ENCODE measurements at places on chromosomes 5 and 9. TPM values are rescaled to one million over a fixed set of nuclear protein-coding genes. Genes with fewer than 3 reads are reported as not detected.

Gene CDH18
- total RNA-seq, result not detected

Gene GHR
- total RNA-seq, result not detected

Gene MRPL36
- 84.7 TPM for total RNA-seq

Gene PCDHB10
- total RNA-seq, result not detected

Gene AHRR
- total RNA-seq, result 64.0 TPM

- no peak overlapping the region for H3K4me3 ChIP-seq
- H3K4me1 ChIP-seq, result no peaks in the 10 kb centered on the region
- H3K27me3 ChIP-seq, result no peaks in the 10 kb centered on the region
- H3K36me3 ChIP-seq, result no peaks in the 10 kb centered on the region
- DNase-seq, result no peak
Observed at GRCh38 chr5:168159425-168159824, 132.0 kb upstream of the WWC1 start.

GRCh38 chr5:52481201-52481600 lies 306.5 kb upstream of the ITGA1 start:
- H3K27ac ChIP-seq, result no peak overlapping the region
- DNase-seq, result no peak
- no peak overlapping the region for H3K4me3 ChIP-seq

DNA sequence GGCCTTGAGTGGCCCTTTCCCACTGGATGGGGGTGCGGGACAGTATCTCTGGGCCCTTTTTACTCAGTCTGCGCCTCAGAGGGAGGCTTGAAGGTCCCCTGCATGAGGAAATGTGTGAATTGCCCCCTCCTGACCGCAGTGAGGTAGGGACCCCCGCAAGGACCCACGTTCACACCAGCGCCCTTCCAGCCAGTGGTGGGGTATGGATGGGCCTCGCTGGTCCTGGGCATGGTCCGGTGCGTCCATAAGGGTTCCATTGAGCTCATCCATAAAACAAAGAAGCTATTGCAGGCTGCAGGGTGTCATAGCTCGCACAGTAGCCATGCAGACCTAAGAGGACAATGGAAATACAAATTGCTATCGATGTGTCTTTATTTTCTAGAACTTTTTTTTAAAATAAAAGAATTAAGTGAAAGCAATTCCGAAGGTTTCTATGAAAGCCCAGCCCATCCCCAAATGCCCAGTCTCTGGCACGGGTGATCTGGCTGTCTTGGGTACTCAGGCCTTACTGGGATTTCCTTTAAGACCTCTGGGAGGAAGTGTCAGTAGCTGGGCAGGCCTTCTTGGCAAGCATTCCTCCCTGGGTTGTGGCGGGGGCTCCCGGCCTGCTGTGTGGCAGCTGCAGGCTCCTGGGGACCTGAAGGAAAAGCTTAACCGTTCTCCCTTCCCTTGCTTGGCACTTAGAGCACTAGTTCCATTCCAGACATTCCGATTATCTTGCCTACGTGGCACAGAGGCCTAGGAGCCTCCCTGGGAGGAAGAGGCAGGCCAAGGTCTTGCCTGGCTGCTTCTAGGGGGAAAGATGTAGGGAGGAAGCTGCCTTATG lies 1.5 kb upstream of the SEMA5A start:
- no peaks in the 10 kb centered on the region for H3K4me1 ChIP-seq
- DNase-seq, result no peak
- H3K36me3 ChIP-seq, result no peaks in the 10 kb centered on the region
- H3K27ac ChIP-seq, result no peak overlapping the region

GRCh38 chr5:65952259-65952658 lies 25.9 kb downstream of the ERBIN start:
- peaks cover 11% of the 10 kb centered on the region for H3K36me3 ChIP-seq
- no peak for DNase-seq
- H3K27ac ChIP-seq, result no peak overlapping the region

GRCh38 chr5:65105301-65105700 lies 336.6 kb downstream of the CWC27 start:
- H3K27me3 ChIP-seq, result peaks cover 21% of the 10 kb centered on the region
- no peak overlapping the region for H3K27ac ChIP-seq
- no peak overlapping the region for H3K4me3 ChIP-seq
- DNase-seq, result no peak
- H3K4me1 ChIP-seq, result peaks cover 34% of the 10 kb centered on the region

- no peaks in the 10 kb centered on the region for H3K4me1 ChIP-seq
- no peaks in the 10 kb centered on the region for H3K36me3 ChIP-seq
- no peak overlapping the region for H3K27ac ChIP-seq
Observed at GRCh38 chr5:83294246-83294645, 177.3 kb upstream of the VCAN start.

- peaks cover 43% of the 10 kb centered on the region for H3K4me1 ChIP-seq
Observed at GRCh38 chr9:114484854-114485443, 20.3 kb downstream of the WHRN start.

DNA sequence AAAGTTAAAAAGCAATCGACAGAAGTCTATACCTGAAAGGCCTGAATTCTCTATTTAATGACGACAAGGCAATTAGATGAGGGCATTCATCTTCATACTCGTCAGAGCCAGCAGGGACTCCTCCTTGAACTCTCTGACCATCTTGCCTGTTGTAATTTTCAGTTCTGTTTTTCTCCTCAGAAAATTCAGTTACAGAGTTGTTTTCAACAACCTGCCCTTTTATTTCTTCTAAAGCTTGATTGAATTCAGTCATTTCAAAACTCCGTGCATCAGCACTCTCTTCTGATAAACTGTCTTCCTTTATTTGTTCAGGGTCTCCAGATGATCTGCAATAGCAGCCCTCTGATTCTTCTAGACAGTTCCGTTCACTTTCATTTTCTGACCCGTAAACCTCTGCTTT lies 15.6 kb downstream of the RIOK2 start:
- peak overlapping the region; percentile 82 for H3K27ac ChIP-seq
- H3K4me3 ChIP-seq, result peak overlapping the region; percentile 43
- H3K4me1 ChIP-seq, result peaks cover 22% of the 10 kb centered on the region
- DNase-seq, result no peak
- H3K27me3 ChIP-seq, result no peaks in the 10 kb centered on the region

- H3K27ac ChIP-seq, result no peak overlapping the region
- no peak overlapping the region for H3K4me3 ChIP-seq
- H3K27me3 ChIP-seq, result peaks cover 55% of the 10 kb centered on the region
- no peaks in the 10 kb centered on the region for H3K4me1 ChIP-seq
Observed at GRCh38 chr5:136194576-136194975, 1.6 kb upstream of the SMIM32 start.

DNA sequence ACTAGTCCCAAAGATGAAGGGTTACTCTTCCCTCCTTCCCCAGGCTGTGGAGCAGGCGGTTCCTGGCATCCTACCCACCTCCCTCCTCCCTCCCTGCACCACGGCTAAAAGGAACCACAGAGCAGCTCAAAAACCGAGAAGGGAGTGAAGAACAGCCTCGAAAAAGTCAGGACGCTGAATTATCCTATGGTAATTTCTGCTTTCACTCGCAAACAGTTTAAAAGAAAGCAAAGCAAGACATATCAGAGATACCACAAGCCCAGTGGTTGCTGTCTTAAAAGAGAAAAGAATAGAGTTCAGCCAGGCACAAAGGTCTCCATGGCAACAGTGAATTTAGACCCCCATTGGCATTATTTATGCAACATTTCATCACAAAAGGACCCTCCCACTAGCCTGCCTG lies 315.4 kb downstream of the CTNND2 start:
- no peak for DNase-seq
- no peaks in the 10 kb centered on the region for H3K36me3 ChIP-seq
- H3K4me3 ChIP-seq, result no peak overlapping the region
- no peak overlapping the region for H3K27ac ChIP-seq
- no peaks in the 10 kb centered on the region for H3K4me1 ChIP-seq

DNA sequence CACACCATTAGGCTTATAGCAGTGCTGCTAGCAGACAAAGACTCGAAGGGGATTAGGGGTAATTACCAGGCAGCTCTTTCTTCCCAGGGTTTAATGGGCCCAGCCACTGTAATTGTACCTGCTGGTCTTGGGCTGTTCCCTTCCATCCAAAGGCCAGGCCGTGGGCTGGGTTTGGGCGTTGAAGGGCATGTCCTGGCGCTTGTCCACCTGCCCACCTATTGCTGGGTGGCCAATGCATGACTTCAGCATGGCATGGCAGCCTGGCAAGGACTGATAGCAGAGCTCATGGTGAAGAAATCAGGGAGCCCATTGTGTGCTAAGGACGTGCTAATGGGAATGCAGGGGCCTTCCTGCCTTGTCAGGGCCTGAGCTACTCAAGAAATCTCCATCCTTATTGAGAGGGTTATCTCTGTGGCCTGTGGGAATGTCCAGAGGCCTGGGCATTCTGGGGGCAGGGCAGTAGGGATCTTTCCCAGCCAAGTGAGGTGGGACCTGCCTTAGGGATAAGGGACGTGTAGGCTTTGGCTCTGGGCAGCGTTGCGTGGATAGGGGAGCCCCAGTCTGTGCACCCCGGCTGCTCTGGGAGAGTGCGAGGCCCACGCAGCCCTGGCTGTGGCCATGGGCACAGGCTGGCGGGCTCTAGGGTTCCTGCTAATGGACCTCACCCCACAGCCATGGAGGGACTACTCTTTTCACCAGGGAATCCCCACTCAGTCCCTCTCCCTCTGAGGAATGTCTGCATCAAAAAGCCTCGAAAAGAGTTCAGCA lies 116.1 kb upstream of the PITX1 start:
- H3K27me3 ChIP-seq, result peaks cover 10% of the 10 kb centered on the region
- DNase-seq, result no peak
- no peak overlapping the region for H3K27ac ChIP-seq
- no peaks in the 10 kb centered on the region for H3K36me3 ChIP-seq

DNA sequence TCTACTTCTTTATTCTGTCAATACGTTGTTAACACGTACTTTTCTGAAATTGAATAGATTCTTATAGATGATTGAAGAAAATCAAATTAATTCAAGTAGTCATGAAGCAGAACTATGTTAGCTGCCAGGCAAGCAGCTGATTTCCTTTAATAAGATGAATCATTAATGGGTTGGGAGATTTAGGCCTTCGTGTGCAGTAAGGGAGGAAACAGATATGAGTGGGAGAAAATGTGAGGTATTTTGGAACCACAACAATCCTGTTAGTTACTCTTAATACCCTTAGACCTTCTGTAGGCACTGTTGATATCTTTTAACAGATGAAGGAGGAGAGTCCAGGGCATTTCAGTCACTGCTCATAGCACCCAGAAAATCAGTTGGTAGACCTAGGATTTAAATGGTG lies 121.0 kb downstream of the AOPEP start:
- peaks cover 15% of the 10 kb centered on the region for H3K4me1 ChIP-seq
- H3K36me3 ChIP-seq, result peaks cover 6% of the 10 kb centered on the region
- H3K27ac ChIP-seq, result no peak overlapping the region
- no peak for DNase-seq
- H3K27me3 ChIP-seq, result no peaks in the 10 kb centered on the region

DNA sequence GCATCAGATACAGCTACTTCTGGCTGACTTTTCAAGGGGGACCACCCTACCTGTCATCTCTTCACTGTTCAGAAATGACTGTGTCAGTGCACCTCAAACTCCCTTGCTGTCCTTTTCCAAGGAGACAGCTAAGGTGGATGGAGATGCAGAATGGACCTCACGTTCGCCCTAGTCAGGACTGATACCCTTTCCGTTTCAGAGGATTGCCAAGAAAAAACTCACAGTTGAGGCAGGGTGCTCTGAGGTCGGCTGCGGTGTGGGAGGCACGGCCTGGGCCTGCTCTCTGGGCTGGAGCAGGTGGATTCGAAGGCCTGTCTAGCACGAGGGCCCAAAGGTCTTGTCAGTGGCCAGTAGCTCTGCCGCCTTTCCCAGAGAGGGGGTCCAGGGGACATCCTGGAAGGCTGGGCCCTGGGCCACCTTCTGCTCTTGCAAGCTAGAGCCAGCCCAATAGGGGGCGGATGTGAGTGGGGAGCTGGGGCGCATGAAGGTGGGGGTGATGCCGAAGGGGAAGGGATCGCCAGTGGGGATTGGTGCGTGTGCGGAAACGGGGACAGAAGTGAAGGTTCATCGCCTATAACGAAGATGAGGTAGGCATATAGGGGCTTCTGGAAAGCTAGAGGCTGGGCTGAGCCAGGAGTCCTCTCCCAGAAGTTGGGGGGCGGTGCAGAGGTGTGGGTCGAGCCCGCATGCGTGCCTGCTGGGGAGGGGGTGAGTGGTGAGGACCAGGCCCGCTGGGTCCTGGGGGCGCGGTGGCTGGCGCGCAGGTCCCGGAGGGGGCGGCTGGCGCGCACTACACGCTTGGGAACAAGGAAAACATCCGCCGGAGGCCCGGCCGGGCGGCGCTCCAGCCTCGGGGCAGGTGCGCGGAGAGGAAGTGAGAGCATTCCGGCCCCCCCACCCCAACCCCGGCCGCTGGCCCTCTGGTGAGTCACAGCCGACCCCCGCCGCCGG lies 2.5 kb upstream of the MSMP start:
- peak overlapping the region; percentile 92 for H3K27ac ChIP-seq
- no peaks in the 10 kb centered on the region for H3K27me3 ChIP-seq
- peaks cover 12% of the 10 kb centered on the region for H3K36me3 ChIP-seq
- peak overlapping the region; percentile 96 for H3K4me3 ChIP-seq
- peak; percentile 90 for DNase-seq

GRCh38 chr5:1193591-1193985 lies 7.8 kb upstream of the SLC6A19 start:
- no peak overlapping the region for H3K27ac ChIP-seq
- H3K27me3 ChIP-seq, result peaks cover 22% of the 10 kb centered on the region
- DNase-seq, result no peak
- no peaks in the 10 kb centered on the region for H3K4me1 ChIP-seq

GRCh38 chr5:169343766-169344165 lies 42.8 kb upstream of the SLIT3 start:
- peaks cover 5% of the 10 kb centered on the region for H3K27me3 ChIP-seq
- no peak for DNase-seq
- H3K36me3 ChIP-seq, result no peaks in the 10 kb centered on the region
- H3K27ac ChIP-seq, result no peak overlapping the region
- H3K4me3 ChIP-seq, result no peak overlapping the region
- H3K4me1 ChIP-seq, result no peaks in the 10 kb centered on the region

DNA sequence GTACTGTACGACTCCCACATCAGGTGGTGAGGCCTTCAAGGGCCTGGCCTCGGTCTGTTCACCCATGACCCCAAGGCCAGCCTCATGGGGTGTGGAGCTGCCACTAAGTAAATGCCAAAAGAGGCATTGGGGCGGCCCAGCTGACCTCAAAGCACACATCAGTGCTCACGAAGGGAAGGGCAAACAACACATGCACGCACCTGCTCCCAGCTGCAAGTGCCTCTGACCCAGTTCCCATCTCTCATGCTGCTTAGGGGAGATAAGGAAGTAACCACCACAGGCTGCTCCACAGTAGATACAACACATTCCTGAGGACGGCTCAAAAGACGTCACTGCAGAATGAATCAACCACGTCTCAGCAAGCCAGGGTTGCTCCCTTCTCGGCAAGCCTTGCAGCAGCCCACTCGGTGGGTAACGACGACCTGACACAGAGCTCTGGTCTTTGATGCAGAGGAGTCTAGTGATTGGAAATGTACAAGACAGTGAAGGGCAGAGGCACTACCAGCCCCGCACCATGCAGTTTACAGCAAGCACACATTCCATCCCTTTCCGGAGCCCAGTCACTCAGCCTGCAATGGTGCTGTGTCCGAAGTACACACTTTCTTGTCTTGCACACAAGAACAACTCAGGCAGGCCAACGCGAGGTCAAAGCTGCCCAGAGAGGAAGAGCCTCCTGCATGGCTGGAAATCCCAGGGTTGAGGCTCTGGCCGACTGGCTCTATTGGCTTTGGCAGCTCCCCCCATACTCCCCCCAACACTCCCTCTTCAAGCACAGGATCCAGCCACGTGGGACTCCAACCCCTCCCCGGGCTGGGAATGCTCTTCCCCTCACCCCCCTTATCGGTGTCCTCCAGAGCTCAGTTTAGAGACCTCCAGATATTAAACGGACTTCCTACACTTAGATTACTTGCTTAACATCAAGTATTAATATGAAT lies 31.8 kb downstream of the FABP6 start:
- DNase-seq, result no peak
- no peak overlapping the region for H3K27ac ChIP-seq
- H3K36me3 ChIP-seq, result no peaks in the 10 kb centered on the region
- no peak overlapping the region for H3K4me3 ChIP-seq

- H3K4me3 ChIP-seq, result no peak overlapping the region
- no peak overlapping the region for H3K27ac ChIP-seq
Observed at GRCh38 chr5:31119938-31120641, 73.4 kb upstream of the CDH6 start.

All from activated CD8-positive, alpha-beta memory T cell treated with anti-CD3 and anti-CD28 coated beads, Interleukin-2, amount 10 ng/mL, durations not matched to agents 7 days and 5 days (primary cell).